Stimulated activated CD4-positive, alpha-beta T cell treated with anti-CD3 and anti-CD28 coated beads, Interleukin-1b, Interleukin-23, amount 100 ng/mL, for 24 hours (primary cell): ENCODE measurements at places on chromosomes 2 and 18.

- no peak for DNase-seq
These were observed 163.2 kb upstream of the CYRIA start for GRCh38 chr2:16828828-16829160.

DNA sequence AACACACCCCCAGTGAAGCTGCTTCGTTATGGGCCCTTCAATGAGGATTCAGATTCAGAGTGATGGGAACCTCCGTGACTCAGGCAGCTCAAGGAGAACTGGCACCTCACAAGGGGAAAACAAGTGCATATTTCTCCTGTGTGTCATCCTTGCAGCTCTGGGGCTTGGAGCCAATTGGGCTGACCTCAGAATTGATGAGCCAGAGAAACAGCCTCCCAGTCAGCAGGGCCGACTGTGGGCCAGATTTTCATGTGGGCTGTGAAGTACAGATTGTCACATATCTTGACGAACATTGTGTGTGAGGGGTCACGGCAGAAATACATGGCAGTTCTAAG, 189.6 kb upstream of the SP5 start:
- no peak for DNase-seq

DNA sequence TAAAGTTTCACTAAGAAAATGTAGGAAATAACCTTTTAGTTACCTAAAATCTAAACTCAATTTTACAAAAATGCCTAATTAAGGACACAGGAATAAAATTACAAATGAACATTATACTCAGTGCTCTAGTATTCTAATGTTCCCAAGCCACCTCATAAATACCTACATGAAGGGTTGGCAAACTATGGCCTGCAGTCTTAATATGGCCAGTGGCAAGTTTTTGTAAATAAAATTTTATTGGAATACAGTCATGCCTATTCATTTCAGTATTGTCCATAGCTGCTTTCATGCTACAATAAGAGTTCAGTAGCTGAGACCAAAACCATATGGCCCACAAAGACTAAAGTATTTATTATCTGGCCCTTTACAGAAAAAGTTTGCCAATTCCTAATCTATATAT, 53.8 kb downstream of the SS18 start:
- no peak for DNase-seq

GRCh38 chr2:159065313-159065712, 96.9 kb downstream of the TANC1 start:
- no peak for DNase-seq

- no peak for DNase-seq
These were observed 202.5 kb downstream of the GLI2 start for GRCh38 chr2:120938045-120938771.
